Activated CD4-positive, alpha-beta T cell treated with anti-CD3 and anti-CD28 coated beads, Interleukin-2, amount 50 U/mL, for 24 hours (primary cell): ENCODE measurements at places on chromosomes 12 and 14.

GRCh38 chr12:108735855-108736254 lies 4.5 kb upstream of the CORO1C start:
- DNase-seq = no peak

- no peak for DNase-seq
These were observed 1.9 kb downstream of the TOGARAM1 start for GRCh38 chr14:44963775-44964380.

DNA sequence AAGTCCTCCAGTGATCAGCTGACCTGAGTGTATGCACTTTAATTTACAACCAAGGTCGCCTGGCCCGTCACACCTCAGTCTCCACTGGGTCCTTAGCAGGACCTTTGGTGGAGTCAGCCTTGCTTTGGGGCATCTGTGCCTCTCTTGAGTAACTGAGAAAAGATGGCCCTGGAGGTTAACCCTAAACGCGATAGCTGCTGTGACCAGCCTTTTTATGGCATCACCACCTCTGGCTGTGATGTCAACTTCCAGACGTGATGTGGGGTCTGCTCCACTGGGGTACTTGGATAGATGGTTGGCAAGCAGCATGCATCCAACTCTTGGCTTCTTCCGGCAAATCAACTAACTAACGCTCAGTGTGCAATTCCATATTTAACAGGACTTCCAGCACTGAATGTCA lies 122.8 kb upstream of the RTL1 start:
- no peak for DNase-seq

DNA sequence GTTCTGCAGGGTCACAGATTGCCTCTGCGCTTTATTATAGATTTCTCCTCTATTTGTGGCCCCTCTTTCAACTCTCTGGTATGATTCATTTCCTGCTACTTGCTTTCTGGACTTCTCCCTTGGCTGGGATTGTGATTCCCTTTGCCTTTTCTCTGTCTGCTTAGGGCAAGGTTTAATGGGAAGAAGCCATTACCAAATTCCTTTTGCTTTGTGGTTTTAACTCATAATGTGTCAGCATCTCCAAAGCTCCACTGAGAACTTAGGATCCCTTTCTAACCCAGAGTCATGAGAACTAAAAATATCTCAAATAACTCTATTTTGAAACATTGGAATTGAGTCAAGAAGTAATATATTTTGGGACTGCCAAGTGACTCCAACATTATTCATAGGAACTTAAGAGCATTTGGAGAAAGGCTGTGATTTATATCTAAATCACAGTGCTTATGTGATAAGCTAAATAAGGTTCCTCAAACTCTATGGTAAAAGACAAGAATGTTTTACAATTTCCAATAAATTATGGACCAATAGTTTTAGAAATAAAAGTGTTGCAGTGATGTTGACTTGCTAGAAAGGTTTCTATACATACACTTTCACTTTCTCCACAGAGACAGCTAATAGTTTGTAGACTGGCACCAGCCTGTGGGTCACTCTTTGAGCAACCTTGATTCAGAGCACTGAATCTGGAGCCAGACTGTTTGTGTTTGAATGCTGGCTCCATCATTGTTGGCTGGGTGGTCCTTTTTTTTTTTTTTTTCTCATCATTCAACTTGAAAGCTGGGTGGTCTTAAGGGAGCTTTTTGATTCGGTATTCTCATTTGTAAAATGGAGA lies 93.9 kb downstream of the DACT1 start:
- no peak for DNase-seq

GRCh38 chr12:31727192-31727591 lies 1.6 kb downstream of the AMN1 start:
- no peak for DNase-seq

GRCh38 chr14:72521045-72521444 lies 372.9 kb downstream of the DPF3 start:
- DNase-seq = no peak

DNA sequence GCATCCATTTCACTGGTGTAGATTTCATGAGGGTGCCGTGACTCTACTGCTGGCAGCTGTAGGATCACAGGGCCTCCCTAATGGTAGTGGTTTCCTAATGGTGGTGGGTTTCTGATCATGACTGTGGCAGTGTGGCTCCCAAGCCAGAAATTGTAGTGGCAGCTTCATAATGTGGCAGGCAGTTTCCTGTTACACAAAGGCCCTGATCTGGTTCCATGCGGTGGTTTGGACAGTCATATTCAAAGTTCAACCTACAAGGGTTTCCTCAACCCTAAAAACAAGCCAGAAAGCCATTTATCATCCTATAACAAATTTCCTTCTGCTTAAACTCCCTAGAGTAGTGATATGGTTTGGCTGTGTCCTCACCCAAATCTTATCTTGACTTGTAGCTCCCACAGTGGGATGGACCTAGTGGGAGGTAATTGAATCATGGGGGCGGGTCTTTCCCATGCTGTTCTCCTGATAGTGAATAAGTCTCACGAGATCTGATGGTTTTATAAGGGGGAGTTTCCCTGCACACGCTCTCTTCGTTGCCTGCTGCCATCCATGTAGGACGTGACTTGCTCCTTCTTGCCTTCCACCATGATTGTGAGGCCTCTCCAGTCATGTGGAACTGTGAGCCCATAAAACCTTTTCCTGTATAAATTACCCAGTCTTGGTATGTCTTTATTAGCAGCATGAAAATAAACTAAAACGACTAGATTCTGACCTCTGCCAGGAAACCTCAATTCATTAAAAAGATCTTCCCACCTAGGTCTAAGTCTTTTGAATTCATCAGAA lies 257.1 kb downstream of the EFCAB11 start:
- DNase-seq = no peak

DNA sequence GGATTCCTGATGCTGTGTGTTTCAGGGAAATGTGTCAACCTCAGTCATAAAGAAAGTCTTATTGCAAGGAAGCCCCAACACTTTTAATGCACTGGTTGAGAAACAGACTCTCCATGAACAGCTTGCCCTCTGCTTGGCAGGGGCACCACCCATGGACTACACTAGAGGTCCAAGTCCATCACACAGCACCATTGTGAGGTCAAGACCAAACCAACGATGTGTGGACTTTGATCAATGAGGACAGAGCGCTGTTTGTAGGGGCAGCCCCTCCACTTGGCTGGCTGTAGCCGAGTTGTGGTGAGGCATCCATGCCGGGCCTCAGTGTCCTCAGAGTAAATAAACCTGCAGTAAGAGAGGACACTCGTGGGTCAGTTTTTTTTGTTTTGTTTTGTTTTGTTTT lies 29.8 kb downstream of the ZFYVE21 start:
- DNase-seq = no peak

DNA sequence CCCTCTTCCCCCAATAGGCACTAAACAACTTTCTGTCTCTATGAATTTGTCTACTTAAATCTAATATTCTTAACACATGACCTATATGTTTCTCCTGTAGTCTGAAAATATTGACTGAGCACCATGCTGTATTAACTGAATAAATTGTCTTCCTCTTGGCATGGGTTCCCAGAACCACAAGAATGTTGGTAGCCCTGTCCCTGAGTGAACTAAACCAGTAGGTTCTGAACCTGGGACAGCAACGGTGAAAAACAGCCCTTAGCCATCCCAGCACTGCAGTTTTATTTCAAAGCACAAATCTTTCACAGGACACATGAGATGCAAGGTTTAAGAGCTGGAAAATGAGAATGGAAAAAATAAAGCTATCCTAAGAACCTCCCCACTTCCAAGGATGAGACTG lies 20.4 kb upstream of the HSP90B1 start:
- DNase-seq = no peak

GRCh38 chr12:50734409-50735263 lies 29.3 kb upstream of the ATF1 start:
- DNase-seq = no peak

GRCh38 chr12:105968025-105968424 lies 170.7 kb downstream of the NUAK1 start:
- DNase-seq = no peak

GRCh38 chr14:78951602-78952001 lies 781.4 kb downstream of the NRXN3 start:
- no peak for DNase-seq

GRCh38 chr14:70392676-70393075 lies 24.2 kb downstream of the SYNJ2BP start:
- no peak for DNase-seq

GRCh38 chr12:6730169-6730568 lies 6.3 kb downstream of the COPS7A start:
- DNase-seq = no peak

DNA sequence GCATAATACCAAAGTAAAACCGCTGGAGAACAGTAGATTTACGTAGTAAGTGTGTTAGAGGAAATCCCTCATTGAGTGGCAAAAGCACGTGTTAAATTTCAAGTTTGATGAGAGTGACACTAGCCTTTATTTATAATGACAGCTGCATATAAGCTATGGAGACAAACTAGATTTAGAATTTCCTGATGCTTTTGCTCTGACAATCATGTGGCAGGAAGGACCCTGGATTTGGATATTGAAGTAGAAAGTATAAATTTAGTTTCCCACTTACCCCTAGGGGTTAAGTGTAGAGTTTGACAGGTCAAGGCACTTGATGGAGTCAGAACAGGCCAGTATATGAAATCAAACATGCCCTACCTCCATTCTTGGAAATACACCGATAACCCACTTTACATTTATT lies 983.1 kb downstream of the FLRT2 start:
- DNase-seq = no peak

- DNase-seq = no peak
These were observed 152.9 kb downstream of the ZFP36L1 start for GRCh38 chr14:68639758-68640574.

GRCh38 chr12:52032446-52032803 lies 18.8 kb upstream of the NR4A1 start:
- DNase-seq = no peak

DNA sequence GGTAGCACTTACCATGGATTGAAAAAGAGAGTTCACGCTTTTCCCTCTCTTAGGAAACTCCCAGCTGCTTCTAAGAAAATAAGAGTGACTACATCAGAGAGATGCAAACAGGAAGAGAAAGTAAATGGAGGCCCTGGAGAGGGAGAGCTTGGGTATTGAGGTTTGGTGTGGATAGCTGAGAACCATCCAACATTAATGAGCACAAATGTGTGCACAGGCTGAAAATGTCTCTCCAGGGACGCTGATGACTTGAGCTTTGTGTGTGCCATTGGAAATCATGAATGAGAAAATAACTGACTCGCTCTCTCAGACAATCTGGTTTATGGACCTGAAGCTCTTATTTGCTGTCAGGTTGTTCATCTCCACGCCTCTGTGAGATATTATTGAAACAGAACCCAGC lies 318.8 kb downstream of the NRXN3 start:
- DNase-seq = no peak

DNA sequence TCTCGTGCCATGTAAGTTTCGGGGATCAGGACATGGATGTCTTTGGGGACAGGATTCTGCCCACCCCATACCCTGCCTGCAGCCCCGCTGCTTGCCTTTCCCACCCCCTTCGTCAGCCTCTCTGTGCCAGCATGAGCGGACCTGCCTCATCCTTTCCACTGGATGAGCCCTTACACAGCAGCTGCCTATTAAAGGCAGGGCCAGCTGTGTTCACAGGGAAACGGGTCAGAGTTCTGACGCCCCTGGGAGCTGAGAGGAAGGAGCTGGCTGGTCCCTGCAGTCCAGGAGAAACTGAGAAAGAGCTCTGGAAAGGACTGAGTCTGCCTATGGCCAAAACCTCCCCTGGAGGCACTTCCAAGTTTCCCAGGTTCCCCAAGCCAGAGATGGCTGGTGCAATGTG lies 83.5 kb upstream of the NCOR2 start:
- no peak for DNase-seq

GRCh38 chr12:87687362-87687761 lies 341.8 kb downstream of the C12orf50 start:
- no peak for DNase-seq

DNA sequence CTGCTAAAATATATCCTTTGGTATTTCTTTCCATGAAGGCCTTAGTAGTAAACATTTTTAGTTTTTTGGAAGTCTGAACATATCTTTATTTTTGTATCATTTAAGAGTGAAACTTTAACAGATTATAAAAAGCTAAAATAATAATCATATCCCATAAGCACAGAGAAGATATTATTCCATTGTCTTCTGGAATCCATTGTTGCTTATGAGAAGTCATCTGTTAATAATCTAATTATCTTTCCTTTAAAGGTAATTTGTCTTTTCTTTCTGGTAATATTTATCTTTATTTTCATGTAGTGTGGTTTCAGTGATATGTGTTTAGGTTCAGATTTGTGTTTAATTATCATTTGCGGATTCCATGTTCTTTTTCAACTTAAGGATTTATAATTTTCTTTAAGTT lies 261.7 kb downstream of the MSRB3 start:
- no peak for DNase-seq

DNA sequence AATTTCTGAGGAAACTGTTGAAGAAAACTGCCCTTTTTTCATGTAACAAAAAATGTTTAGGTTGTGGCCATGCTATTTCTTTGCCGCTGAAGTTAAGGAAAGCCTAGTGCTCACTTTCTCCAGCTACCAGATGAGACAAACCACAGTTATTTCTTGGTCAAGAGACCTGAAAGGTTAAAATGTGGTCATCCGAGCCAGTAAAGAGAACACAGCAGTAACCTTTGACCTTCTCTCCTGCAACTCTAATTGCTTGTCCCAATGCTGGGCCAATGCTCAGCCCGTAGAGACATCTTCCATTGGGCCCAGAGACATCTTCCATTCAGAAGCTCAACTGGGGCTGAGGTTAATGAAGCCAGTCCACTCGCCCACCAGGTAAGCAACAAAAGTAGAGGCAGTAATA lies 109.8 kb upstream of the CPSF6 start:
- DNase-seq = no peak

- no peak for DNase-seq
These were observed 333 bp upstream of the KCNA1 start for GRCh38 chr12:4909410-4909733.

DNA sequence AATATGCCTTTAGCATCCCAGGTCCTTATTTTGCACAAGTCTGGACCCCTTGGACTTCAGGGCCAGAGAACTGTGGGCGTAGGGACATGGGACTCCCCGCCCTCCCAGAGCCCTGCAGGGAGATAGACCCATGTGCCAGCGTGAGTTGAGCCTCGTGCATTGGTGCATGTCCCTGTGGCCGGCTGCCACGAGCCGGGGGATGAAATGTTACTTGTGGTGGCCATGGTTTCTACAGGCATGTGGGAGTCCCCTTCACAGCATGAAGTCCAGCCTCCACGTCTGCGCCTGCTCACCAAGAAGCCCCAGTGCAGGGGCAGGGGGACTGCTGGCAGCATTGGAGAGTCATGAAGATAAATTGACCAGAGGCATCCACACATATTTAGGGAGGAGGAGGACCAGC lies 470.0 kb downstream of the BCL11B start:
- DNase-seq = no peak

DNA sequence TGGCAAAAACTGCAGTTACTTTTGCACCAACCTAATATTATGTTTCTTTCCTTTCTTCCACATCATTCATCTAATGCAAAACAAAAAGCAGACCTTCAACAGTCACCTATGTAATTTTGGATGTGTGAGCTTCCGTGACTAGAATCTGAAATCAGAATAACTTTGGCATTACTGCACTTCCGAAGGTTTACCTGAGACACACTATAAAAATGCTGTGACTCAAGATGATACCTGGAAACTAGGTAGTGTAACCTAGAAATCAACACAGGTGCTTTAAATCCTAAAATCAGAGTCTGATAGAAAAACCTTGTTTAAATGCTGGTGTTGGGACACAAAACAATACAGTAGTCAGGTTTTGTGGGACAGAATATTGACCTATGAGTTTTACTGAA lies 2.2 kb downstream of the BTBD7 start:
- no peak for DNase-seq

- no peak for DNase-seq
These were observed 42.2 kb downstream of the PLEKHA5 start for GRCh38 chr12:19171731-19172130.
